Neural crest cell (in vitro differentiated cells): ENCODE measurements at places on chromosomes 7 and 10. TPM values are rescaled to one million over a fixed set of nuclear protein-coding genes. Genes with fewer than 3 reads are reported as not detected.
A peak's percentile ranks its signal among the peaks of the same experiment; 100 is the strongest.

GBX1 gene
- 2.0 and 2.4 TPM in 2 replicates for total RNA-seq

GRCh38 chr7:19775578-19775977, 2.2 kb upstream of the TMEM196 start:
- no peak for DNase-seq

GRCh38 chr7:155815332-155816191, 3.3 kb upstream of the SHH start:
- DNase-seq: peak; percentile 71

- no peak for DNase-seq
These were observed 57.8 kb downstream of the SKIDA1 start for GRCh38 chr10:21467633-21468032.

IQUB gene
- total RNA-seq: 0.56 and 0.73 TPM in 2 replicates

DNA sequence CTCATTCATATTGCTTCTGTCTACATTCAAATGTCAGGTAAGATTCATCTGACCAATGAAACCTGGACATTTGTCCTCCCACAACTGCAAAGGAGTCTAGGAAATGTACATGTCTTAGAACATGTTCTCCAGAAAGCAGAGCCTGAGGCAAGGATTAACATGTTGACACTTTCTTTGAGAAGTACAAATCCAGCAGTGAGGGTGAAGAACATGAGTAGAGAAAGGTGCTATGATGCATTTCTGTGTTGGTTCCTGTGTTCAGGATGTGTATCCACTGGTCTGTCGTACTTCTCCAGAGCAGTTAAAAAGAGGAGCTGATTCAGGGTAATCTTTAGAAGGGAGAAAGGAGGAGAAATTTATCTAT, 146.0 kb upstream of the AGR3 start:
- no peak for DNase-seq

EBF3 gene
- 11.2 and 11.6 TPM in 2 replicates for total RNA-seq

AKR1C4 gene
- not detected in 2 replicates for total RNA-seq

PKD1L1 gene
- total RNA-seq: 0.11 and 0.19 TPM in 2 replicates

SLC29A3 gene
- total RNA-seq: 5.3 and 6.0 TPM in 2 replicates

- no peak for DNase-seq
These were observed 217.9 kb downstream of the GLRX3 start for GRCh38 chr10:130353928-130354572.

GRCh38 chr7:101015626-101016025, 4.3 kb upstream of the MUC17 start:
- no peak for DNase-seq

DNA sequence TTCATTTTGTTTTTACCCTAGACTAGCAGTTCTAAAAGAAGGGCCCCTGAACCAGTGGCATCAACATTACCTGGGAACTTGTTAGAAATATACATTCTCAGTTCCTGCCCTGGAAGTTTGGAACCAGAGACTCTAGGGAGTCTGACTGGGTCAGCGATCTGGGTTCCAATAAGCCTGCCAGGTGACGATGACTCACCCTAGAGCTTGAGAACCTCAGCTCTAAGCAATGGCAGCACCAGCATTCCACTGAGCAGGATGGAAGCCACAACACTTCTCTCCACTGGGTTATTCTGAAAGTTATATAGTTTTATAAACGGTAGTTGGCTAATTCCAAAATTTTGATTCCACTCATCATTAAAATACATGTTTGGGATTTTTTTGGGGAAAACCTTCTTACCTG, 97.0 kb upstream of the AMPH start:
- DNase-seq: no peak

GRCh38 chr10:48400129-48400849, 93.8 kb downstream of the MAPK8 start:
- DNase-seq: no peak

GRCh38 chr7:39433550-39433949, 132.7 kb upstream of the YAE1 start:
- no peak for DNase-seq

DNA sequence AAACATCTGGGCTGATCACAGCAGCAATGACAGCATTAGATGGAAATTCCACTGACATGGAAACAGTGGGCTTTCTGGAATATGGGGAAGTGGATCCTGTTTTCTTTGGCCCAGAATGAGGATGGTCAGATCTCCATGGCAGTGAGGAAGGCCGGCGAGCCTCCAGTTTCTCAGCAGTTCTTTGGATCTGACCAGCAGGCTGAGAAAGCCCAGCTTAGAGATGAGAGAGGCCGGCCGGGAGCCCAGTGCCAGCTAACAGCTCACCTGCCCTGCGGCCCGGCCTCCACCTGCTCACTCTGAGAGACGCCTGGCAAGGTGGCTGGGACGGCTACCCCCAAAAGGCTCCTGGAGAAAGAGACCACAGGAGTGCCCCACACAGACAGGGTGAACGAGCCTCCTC, 24.2 kb downstream of the GPER1 start:
- DNase-seq: no peak

- DNase-seq: no peak
These were observed 827 bp downstream of the CSTF2T start for GRCh38 chr10:51698473-51699063.

GRCh38 chr10:80459047-80459865, 5.1 kb downstream of the TSPAN14 start:
- no peak for DNase-seq

- no peak for DNase-seq
These were observed 1.6 kb downstream of the VSTM4 start for GRCh38 chr10:49113741-49114141.

DNA sequence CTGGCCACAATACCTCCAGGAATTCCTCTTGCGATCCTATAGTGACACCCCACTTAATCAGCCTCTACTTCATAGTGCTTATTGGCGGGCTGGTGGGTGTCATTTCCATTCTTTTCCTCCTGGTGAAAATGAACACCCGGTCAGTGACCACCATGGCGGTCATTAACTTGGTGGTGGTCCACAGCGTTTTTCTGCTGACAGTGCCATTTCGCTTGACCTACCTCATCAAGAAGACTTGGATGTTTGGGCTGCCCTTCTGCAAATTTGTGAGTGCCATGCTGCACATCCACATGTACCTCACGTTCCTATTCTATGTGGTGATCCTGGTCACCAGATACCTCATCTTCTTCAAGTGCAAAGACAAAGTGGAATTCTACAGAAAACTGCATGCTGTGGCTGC, 56.8 kb downstream of the GPR141 start:
- no peak for DNase-seq

DNA sequence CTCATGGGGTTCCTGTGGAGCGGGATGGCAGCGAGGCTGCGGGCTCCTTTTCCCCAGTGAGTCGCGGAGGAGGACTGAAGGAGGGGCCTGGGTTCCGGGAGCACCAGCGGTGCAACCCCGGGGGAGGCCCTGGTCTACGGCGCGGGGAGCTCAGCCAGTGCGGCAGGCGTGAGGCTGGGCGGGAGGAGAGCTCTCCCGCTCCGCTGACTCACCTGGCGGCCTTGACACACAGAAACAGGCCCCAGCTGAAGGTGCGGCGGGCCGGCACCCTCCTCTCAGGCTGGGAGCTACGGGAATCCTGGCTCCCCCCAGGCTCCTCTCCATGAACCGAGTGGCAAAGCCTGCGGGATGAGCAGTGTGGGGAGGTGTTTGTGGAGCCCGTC, 6.8 kb upstream of the NOM1 start:
- no peak for DNase-seq

DNA sequence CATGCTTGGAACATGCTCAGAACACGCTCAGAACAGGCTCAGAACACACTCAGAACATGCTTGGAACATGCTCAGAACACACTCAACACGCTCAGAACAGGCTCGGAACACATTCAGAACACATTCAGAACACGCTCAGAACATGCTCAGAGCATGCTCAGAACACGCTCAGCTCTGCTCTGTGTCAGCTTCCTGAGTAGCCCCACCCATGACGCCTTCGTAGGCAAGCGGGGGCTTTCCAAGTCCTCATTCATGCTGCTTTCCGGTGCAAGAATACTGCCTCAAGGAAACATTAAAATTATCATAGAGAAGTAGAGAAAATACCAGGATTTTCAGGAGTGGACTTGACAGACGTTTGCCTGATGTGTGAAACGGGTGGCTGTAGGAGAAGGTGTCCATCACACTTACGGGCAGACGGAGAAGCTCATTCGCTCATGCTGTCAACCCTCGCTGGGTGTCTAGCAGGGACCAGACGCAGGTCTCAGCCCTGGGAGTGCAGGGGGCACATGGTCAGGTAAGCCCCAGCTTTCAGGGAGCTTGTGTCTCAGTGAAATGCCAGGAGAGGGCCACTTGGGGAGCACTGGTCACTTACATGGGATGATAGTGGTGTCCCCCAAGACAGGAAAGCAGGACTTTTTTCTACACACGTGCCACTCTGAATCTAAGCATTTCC, 24.7 kb downstream of the EN2 start:
- DNase-seq: no peak

- DNase-seq: no peak
These were observed 27.0 kb downstream of the ADRB1 start for GRCh38 chr10:114070710-114071109.

- no peak for DNase-seq
These were observed 21.6 kb upstream of the TSPAN33 start for GRCh38 chr7:129122751-129123509.

PRKAR2B gene
- 14.2 and 14.4 TPM in 2 replicates for total RNA-seq

VWA2 gene
- total RNA-seq: not detected in 2 replicates

RELN gene
- total RNA-seq: 0.02 and 0.07 TPM in 2 replicates

DNA sequence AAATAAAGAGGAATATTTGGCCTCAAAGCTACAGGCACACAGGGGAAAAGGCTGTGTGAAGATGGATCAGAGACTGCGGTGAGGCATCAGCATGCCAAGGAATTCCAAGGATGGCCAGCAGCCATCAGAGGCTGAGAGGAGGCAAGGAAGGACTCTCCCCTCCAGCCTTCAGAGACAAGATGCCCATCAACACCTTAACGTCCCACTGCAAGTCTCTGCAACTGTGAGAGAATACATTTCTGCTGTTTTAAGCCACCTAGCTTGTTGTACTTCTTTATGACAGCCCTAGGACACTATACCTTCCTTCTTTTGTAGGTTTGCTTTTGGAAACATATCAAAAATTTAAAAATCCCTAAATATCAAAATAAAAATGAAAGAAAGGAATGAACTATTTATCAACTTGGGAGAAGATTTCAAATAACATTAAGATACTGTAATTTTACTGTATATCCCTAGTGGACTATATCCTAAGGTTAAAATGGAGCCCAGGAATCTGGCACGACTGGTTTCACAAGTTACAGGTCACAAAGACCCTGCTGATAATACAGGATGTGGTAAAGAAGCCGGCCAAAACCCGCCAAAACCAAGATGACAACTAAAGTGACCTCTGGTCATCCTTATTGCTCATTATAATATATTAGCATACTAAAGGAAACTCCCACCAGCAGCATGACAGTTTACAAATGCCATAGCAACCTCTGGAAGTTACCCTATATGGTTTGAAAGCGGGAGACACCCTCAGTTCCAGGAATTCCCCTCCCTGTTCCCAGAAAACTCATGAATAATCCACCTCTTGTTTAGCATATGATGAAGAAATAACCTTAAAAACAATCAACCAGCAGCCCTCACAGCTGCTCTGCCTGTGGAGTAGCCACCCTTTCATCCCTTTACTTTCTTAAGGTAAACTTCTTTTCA, 185.2 kb downstream of the AVL9 start:
- DNase-seq: no peak

ACHE gene
- total RNA-seq: 1.7 and 2.0 TPM in 2 replicates

DNA sequence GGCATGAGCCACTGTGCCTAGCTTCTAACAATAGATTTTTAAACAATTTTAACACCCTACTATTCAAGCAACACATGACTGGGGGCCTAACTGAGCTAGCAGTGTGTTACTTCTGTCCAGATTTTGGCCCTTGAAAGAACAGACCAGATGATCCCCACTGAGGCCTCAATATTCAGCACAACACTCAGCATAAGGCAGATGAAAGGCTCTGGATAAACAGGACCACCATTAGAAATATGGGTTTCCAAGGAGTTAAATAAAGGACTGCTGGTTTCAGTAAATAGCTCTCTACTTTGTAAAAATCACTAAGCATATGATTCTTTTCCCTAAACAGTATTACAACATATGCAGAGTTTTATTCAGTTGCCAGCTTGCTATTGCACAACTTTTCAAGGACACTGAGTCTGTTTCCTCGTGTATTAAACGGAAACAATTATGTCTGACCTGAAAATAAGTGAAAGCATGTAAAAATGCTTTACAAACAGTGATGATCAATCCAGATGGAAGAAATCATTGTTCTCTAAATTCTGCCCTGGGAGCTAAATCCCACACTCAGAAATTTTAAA, 23.8 kb upstream of the FZD1 start:
- DNase-seq: no peak

- DNase-seq: no peak
These were observed 100.1 kb downstream of the STK31 start for GRCh38 chr7:23810099-23810498.

DNA sequence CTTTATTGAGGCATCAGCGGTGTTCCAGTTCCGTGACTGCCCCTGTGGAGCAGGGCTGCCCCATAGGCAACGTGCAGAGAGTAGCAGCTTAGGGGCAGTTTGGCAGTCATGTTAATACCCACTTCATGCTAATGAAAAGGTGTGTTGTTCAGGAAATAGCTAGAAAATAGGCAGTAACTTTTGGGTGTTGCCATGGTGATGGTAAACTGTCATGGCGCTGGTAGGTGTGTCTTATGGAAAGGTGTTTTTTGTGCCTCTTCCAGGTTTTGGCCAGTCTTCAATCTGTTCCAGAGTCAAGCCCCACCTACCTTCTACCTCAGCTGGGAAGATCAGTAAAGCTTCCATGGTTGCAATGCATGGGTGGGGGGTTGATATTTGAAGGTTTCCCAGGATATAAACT, 36.3 kb upstream of the MINDY3 start:
- DNase-seq: no peak

DNA sequence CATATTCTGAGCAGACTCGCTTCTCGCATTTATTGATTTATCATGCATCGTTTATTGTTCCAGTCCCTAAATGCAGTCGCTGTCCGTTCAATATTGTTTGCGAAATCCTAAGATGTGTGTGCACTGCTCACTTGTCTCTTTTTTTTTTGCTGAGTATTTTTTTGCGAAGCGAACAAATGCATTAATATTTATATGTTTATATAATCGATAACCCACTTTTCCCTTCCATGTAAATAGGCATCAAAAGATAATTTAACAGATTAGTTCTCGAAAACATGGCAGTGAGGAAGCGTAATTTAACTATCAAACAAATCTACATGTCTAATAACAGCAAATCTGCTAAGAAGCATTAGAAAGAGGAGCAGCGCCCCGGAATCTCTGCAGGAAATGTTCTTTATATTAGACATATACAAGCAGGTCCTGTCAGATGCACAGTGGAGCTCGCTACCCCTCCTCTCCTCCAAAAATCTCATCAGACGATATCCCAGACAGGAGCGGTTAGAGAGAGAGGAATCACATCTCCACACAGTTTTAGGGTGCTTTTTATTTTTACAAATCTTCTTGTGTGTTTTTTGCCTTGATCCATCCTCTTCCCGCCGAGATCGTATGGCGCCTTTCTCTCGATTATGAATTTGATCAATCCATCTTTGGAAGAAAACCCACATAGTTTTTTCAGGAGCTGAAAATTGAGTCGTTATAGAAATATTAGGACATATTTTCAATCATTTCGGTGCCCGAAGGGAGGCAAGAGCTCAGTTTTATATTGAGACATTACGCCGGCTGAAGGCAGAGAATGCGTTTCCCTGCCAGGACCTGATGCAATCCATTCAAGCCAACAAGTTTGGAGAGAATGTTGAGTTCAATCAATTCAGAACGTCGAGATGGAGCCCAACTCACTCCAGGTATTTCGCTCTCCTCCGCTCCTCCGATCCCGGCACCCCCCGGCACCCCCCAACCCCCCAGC, at the start of gene ARID5B:
ARID5B (plus strand) TSS at position 871 of the 964 bp plus-strand sequence; CDS start at position 882, 11 bp downstream.
- peak; percentile 34 for DNase-seq
